ENCODE measurements at places on chromosomes 1 and 21.

GRCh38 chr21:34833465-34833864 is 164.7 kb downstream of the CLIC6 start:
- DNase-seq, result no peak

DNA sequence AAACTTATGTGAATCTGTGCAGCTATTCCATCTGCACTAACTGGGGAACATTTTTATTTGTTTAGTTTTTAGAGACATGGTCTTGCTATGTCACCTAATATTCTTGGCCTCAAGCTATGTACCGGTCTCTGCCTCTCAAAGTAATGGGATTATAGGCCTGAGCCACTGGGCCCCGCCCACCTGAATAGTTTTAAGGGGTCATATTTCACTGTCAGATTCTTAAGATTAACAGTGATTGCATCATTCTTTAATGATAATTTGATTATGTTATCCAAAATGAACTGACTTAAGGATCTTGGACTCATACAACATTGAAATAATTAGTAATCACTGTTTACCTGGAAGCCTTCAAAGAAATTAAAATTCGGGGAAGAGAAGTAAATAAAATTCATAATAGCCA is 12.6 kb upstream of the KLF18 start:
- no peak for DNase-seq

DNA sequence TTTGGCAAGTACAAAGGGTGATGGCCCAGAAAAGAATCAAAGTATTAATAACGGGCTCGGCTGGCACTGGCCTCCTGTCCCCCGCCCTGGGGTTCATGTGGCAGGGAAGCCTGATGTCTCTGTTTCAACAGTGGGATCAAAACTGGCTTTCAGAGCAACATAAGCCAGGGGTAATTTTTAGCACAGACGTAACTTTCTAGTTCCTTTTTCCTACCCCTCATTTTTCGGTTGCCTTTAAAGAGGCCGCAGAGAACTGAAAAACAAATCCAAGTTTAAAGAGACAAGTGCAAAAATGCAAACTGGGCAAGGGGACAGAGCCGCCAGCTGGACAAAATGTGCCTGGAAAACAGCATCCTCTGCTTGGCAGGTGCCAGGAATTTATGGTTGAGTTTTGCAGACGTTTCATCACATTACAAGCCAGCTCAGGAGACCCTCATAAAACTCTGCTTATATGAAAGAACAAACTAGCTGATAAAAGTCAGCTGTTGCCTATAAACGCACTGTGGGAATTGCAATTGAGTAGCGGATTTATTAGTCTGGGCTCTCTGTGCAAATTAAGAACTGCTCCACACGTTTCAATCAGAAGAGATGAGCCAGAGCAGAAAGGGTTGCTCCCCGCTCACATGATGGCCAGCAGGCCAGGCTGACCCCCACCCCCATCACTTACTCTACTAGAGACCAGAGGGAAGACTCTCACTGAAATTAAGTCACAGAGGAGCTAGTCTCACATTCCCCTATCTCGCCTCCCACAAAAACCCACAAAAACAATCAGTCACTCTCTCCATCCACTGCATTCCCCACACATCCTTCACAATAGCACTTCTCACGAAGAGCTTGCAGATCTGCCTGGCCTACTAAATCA is 15.8 kb upstream of the CDCA8 start:
- no peak for DNase-seq

GRCh38 chr21:14554948-14555347 is 8.8 kb upstream of the SAMSN1 start:
- DNase-seq, result no peak

DNA sequence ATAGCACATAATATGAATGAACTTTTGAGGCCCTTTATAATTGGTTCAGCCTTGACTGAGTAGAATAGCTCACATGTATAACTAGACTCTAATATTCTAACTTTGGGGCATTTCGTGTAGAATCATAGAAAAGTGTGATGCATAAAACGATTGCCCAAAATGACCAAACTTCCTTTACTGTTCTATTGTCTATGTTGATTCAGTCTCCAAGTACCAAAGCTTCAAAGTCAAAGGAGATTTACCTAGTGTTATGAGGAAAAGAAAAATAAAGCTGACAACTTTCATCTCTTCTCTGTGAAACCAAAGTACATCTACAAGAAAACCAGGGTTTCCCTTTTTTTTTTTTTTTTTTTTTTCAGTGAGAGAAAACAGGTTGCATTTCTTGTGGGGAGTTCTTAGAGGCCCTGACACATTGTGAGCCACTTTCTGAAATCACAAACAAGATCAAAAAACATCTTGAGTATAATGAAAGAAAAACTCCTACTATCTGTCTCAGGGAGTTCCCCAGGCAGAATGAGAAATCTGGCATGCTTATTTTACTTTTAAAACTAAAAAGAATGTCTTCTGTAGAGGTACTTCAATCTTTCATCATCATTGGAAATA is 183.4 kb downstream of the TNFSF18 start:
- DNase-seq, result no peak

- peak; percentile 48 for DNase-seq
Observed at GRCh38 chr1:151756291-151756690, 7.0 kb downstream of the MRPL9 start.

GRCh38 chr1:199152676-199153075 is 513.8 kb downstream of the PTPRC start:
- DNase-seq, result no peak

DNA sequence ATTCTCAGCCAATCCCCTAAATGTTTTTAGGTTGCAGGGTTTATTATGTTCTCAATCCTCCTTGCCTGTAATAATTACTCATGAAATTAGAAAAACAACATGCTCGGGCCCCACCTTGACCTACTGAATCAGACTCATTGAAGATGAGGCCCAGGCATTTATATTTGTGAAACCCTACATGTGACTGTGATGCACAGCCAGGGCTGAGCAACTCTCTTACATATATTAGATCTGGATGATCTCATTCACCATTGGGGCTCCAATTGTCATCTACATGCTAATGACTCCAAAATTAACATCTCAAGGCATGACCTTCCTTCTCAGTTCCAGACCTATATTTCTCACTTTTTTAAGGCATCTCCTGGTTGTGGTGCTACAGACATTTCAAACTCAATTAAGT is 103.3 kb downstream of the WDR3 start:
- DNase-seq, result no peak

DNA sequence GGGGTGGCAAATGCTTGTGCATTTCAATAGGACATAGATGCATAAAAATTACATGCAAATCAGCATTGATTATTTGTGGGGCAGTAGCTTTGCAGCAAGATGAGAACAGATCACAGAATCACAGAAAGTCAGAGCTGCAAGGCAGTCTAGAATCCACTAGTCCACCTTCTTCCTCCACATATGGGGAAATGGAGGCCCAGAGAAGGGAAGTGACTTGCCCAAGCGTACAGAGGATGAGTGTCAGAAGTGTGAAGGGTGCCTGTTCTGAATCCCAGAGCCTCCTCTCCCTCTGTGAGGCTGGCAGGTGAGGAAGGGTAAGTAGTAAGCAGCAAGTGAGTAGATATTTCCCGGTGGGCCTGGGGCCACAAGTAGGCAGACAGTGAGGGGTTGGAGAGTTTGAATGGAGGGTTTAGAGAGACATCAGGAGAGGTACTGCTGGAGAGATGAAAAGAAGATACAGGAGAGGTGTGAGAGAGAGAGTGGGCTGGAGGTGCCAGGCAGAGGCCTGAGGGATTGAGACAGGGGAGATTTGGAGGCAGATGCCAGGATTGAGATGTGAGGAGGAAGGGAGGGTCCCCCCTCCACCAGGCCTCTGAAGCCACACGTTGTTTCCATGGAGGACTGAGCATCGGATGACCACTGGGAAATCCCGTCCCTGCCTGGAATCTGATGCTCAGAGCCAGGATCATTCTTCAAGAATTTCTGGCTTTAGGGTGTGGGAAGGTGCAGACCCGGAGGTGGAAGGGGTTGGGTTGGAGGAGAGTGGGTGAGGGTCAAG is 4.8 kb upstream of the MYOG start:
- no peak for DNase-seq

DNA sequence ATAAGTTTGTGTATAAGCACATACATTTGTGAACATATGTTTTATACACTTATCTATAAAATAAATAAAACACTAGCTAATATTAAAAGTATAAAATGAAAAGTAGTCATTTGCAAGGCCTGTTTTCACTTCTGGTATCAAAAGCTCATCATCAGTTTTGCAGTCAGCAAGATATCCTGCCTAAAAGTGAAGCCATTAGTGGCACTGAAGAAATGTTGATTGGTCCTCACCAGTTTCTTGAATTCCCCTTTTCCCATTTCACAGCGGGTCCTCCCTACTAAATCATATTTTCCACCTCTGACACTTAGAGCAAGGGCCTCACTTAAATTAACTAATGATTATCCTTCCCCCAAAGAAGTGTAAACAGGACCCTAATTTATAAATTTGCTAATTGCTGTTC is 6.7 kb downstream of the TBX15 start:
- no peak for DNase-seq

- DNase-seq, result no peak
Observed at GRCh38 chr21:44375281-44375651, 21.8 kb downstream of the TRPM2 start.

DNA sequence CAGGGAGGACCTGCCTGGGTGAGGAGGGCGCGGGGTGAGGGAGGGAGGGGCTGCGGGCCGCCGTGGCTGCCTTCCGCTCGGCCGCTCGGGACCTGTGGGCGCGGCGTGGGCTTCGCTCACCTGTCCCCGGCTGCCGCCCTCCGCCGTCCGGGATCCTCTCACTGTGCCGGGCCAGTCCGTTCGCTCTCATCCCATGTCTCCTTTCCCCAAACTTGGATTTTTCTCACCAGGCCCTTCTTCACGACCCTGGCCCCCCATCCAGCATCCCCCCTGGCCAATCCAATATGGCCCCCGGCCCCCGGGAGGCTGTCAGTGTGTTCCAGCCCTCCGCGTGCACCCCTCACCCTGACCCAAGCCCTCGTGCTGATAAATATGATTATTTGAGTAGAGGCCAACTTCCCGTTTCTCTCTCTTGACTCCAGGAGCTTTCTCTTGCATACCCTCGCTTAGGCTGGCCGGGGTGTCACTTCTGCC is 362 bp downstream of the ZBTB48 start:
- no peak for DNase-seq

DNA sequence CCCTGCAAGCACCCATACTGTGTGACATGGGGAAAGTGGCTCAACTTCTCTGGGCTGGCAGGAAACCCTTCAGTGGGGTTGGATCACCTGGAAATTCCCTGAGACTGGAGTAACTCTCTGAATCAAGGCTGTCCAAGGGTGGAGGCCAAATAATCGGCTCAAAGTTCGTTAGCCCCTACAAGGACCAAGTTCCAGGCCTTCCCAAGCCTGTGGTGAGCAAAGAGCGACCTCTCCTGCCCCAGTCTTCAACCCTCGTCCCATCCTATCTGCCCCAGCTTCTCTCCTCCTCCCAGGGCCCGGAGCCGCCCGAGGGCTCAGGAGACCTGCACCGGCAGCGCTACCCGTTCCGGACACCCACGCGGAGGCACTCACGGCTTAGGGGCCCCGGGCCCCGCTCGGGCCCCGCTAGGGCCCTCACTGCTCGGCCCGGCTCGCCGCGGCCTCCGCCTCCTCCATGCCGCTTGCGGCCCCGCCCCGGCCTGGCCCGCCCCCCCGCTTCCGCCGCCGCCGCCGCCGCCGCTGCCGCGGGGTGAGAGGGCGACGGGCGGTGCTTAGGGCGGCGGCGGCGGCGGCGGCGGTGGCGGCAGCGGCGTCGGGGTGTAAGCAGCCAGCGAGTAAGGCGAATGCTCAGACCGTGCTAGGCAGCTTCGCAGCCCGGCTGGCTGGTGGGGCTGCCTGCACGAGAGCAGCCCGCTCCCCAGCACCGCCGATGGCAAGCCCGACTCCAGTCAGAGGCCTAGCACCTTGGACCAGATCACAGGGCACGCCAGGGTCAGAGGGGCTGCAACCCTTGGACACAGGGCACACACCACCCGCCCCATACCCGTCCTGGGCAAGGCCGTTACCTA is at the start of gene POMGNT1:
Gene POMGNT1 (minus strand): TSS at position 471 of the 848 bp plus-strand sequence. CDS start 613 bp downstream, outside the sequence.
- DNase-seq, result peak; percentile 96

- DNase-seq, result peak; percentile 7
Observed at GRCh38 chr1:189211742-189212141, 1265.9 kb downstream of the BRINP3 start.

GRCh38 chr1:101237229-101237837 is 514 bp downstream of the S1PR1 start:
- DNase-seq, result peak; percentile 12

DNA sequence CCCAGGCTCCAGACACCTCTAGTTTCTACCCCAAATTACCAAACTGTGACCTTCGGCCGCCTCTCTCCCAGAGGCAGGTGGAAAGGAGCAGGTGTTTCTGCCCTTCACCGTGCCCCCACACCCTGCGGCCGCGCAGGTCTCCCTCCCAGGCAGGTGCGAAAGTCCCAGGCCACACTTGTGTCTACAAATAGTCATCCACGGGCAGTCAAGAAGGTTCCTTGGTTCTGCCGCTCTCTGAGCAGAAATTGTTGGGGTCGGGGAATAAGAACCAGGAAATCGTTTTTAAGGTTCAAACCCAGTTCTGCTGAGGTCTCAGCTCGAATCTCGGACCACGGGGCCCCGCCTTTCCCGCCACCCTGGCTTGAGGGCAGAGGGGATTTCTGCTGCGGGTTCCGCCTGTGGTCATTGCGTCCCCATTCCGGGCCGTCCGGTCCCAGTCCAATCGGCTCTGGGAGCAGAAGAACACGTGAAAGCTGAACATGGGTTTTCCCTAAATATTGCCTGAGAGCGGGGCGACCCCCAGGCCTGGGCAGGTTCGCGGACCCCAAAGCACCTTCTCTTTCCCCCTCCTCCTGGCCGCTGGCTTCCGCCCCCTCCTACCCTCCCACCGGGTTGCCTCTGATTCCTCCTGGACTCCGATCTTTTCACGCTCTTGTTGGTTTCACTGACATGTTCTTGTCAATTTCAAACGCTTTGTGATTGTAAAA is 1.2 kb upstream of the ATF3 start:
- no peak for DNase-seq

GRCh38 chr21:34597406-34597805 is 17.5 kb downstream of the RCAN1 start:
- DNase-seq, result no peak

DNA sequence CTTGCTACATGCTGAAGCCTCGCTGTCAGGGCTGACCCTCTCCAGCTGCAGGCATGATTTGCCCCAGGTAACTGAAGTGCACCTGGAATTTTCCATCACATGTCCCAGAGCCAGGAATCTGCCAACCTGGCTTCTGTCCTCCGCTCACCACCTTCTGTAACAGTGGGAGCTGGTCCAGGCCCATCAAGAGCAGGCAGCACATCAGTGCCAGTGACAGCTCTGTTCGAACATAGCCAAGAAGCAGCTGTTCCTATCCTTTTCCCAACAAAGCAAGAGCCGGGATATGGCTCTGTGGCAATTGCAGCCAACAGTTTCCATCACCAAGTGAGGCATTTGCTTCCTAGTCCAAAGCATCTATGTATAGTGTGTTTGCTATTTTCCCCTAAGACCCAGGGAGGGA is 42.2 kb upstream of the KANK4 start:
- DNase-seq, result no peak

GRCh38 chr21:31926498-31926897 is 53.7 kb downstream of the HUNK start:
- no peak for DNase-seq

DNA sequence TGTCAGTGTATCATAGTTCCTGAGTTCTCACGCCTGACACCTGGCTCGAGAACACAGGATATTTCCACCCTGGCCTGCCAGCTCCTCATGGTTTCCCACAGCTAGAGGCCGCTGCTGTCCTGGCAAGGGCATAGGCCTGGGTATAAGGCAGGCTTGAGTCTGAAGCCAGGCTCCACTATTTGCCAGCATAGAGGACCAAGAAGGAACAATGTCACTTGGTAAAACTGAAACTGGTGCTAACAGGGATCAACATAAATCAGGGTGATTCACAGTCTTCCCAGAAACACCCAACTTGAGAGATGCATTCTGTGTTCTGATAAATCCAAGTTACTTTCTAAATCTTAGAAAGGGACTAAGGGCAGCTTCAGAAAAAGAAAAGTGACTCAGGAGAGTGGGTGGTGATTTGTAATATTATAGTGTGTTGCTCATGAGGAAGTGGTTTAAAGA is 6.9 kb upstream of the S100A2 start:
- DNase-seq, result peak; percentile 84

Measured in AG08396 (cell line).